Mammary epithelial cell (primary cell): ENCODE measurements at places on chromosomes 7 and 10. TPM values are rescaled to one million over a fixed set of nuclear protein-coding genes. Genes with fewer than 3 reads are reported as not detected.

- peak; percentile 41 for DNase-seq
Measured at GRCh38 chr7:106421181-106421762, 136.5 kb upstream of the NAMPT start.

- no peak for DNase-seq
Measured at GRCh38 chr10:86335831-86336230, 30.8 kb downstream of the GRID1 start.

DNA sequence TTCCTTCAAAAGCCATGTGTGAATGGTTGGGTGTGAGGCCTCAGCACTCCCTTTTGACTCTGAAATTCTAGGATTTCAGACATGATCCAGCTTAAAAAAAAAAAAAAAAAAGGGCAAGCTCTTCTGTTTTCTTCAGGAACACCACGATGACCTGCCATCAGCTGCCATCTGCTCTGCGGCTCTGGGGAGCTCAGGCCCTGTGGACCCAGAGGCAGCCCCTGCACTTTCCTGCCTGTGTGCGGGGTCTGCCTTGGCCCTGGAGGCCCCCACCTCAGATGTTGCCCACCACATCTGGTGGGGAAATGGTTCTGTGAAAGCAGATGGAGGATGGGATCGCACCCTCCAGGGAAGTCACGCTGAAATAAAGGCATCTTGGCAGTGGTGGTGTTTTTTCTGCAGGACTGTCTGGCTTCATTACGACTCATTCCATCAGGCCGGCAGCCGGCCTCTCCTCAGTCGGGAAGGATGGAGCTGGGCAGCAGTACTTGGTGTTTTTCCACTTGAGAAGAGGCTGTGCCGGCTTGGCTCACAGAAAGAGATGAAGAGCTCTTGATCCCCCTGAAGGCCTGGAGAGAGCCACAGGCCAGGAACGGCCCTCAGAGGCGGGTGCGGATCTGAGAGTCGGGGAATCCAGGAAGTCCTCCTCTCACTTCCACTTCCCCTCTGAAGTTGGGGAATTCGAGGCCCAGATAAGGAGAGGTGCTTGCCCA lies 66.1 kb upstream of the AQP1 start:
- peak; percentile 49 for DNase-seq

- no peak for DNase-seq
Measured at GRCh38 chr7:84248843-84249242, 54.3 kb upstream of the SEMA3A start.

GRCh38 chr10:30121401-30121800 lies 62.0 kb upstream of the JCAD start:
- no peak for DNase-seq

HYAL4 gene
- total RNA-seq, result 2.2 TPM
